Activated T-helper 1 cell treated with Interleukin-2 at 50 U/mL for 16 hours (primary cell): ENCODE measurements at places on chromosomes 1 and 21.

DNA sequence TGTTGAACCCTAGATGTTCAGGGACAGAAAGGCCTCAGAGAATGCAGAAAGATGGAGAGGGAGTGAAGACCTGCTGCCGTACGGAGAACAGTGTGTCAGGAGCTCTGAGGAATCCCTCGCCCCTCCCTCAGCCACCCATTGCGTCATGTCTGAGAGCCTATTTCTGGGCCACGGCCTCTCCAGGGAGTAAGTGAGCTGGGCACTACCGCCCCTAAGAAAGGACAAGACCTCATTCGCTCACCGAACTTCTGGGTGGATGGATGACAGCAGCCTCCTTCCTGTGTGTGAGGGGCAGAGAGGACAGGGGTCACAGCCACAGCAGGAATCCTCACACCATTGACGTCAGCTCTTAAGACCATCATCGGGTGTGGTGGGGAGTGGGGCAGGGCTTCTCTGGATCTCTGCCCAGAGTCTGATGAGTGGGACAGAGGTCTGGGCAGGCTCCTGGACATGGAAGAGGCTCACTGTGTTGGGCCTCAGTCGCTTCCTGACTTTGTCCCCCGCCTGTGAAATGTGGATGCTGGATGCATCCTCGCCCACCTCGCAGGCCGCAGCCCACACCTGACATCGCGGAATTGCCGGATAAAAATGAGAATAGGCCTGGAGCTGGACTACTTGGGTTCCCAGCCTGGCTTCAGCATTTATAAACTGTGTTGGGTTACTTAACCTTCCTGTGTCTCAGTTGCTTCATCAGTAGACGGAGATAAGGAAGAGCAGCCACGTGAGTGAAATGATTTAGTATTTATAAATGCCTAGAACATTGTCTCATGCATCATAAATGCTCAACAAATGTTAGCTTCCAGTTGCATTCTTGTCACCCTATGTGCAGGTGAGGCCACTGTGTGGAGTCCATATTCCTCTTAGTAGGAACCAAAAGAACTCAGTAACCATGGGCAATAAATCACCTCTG lies 238.6 kb downstream of the TRABD2B start:
- no peak for DNase-seq

DNA sequence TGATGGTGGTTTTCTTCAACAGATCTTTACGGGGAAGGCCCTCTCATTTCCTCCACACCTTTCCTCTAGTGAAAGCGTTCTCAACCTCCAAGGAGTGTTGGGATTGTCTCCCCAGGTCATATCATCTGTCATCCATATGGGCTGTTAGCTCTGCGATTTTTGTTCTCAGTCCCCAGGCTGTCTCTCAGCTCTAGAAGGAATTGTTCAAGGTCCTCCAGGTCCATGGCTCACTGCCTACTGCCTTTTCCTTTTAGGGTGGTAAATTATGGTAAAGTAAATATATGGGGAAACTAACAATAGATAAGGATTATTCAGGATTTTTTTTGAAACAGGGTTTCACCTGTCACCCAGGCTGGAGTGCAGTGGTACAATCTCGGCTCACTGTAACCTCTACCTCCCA lies 37.6 kb downstream of the ELF3 start:
- no peak for DNase-seq

DNA sequence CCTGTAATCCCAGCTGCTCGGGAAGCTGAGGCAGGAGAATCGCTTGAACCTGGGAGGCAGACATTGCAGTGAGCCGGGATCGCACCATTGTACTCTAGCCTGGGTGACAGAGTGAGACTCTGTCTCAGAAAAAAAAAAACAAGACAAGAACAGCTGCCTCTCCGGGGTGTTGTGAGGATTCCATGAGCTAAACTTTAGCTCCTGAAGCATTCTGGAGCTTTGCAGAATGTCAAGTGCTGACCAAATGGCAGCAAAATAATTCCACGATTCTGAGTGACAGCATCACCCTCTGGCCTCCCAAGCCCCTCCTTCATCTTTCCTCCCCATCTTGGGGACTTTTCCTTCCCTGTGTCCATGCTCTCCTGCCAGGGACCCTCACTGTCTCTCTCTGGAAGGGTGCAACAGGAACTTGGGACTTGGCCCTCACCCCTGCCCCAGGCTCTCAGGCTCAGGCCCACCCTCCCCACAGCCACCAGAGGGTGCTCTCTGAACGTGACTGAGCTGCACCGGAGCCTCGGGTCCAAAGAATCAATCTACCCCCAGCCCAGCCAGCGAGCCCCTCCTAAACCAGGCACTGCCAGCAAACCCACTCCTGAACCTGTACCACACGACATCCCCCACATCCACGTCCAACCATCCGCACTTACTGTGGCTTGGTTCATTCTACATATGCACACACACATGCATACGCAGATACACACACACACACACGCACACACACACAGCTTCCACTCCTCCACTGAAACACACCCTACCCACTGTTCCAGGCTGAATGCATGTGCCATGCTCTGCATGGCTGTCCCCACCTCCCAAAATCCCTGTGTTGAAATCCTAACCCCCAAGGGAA lies 45.7 kb downstream of the ACOT7 start:
- peak; percentile 52 for DNase-seq

GRCh38 chr1:161985301-161985822 lies 38.3 kb downstream of the OLFML2B start:
- DNase-seq: no peak

GRCh38 chr1:236168716-236169429 lies 26.5 kb downstream of the GPR137B start:
- no peak for DNase-seq

GRCh38 chr1:223037845-223038244 lies 105.2 kb downstream of the TLR5 start:
- no peak for DNase-seq

DNA sequence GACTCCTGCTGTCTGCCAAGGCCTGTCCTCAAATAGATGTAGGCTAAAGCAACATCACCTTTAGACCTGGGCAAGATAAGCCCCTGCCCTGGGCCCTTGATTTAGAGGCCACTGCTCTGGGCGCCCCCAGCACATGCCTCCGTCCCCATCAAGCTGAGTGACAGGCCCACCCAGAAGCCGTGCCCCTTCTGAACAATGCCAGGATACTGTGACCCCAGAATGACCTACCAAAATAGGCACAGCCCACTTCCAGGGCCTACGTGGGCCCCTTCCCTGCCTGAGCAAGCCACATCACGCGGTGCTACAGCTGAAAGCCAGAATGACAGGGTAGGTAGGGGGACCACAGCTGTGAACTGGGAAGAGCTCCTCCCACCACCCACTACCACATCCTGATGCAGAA lies 24.7 kb upstream of the BECN2 start:
- no peak for DNase-seq

- no peak for DNase-seq
Observed at GRCh38 chr1:219324629-219325367, 151.1 kb downstream of the LYPLAL1 start.

DNA sequence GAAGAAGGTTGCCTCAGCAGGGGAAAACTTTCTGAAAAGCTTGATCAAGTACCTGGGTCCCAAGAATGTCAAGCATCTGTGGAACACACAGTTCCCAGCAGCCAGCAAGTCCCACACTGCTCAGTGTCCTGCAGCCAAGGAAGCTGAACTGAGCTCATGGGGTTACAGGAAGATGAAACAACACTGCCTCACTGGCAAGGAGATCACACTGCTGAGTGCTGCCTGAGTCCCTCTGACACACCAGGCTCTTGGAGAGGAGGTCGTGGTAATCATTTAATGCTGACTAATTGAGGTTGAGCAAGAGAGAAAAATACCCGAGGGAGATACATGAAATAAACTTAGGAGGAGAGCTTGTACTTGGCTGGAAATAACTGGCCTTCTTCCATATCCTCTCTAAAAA lies 75.2 kb downstream of the MPZL1 start:
- no peak for DNase-seq
